NCI-H2081 (cell line): ENCODE measurements at places on chromosomes 5 and 9.

- no peak for DNase-seq
Observed at GRCh38 chr5:127906562-127907204, 176.9 kb upstream of the SLC12A2 start.

DNA sequence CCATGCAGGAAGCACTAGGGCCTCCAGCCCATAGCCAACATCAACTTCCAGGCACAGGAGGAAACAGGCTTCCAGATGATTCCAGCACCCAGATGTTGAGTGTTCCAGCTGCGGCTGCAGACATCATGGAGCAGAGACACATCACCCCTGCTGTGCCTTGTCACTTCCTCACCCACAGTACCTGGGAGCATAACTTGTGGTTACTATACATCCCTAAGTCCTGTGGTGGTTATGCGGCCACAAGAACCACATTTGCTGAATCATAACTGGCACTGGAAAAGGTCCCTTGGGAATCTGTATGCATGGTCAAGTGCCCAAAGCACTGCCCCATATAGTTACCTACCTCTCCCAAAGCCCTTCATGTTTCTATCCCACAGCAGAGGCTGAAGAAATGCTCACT, 56.6 kb downstream of the WHRN start:
- no peak for DNase-seq

GRCh38 chr9:131112374-131113154, 12.8 kb upstream of the NUP214 start:
- no peak for DNase-seq

- no peak for DNase-seq
Observed at GRCh38 chr5:107296572-107296971, 374.2 kb downstream of the EFNA5 start.
